ENCODE measurements at places on chromosomes 7 and 10. TPM values are rescaled to one million over a fixed set of nuclear protein-coding genes. Genes with fewer than 3 reads are reported as not detected.

The HOXA13 gene
- not detected for total RNA-seq

The SLC26A5 gene
- total RNA-seq: 0.33 TPM

The DRGX gene
- total RNA-seq: not detected

The CEP55 gene
- 18.9 TPM for total RNA-seq

The RPEL1 gene
- total RNA-seq: 0.33 TPM

The UBE3C gene
- 130 TPM for total RNA-seq

The DUSP5 gene
- total RNA-seq: 16.1 TPM

The OR2A12 gene
- not detected for total RNA-seq

The PSD gene
- total RNA-seq: not detected

The CACNA2D1 gene
- total RNA-seq: 31.0 TPM

The C10orf67 gene
- not detected for total RNA-seq

The DCLRE1C gene
- total RNA-seq: 11.4 TPM

The MYL7 gene
- not detected for total RNA-seq

The UBN2 gene
- total RNA-seq: 5.9 TPM

The PNLIPRP3 gene
- not detected for total RNA-seq

The CRHR2 gene
- not detected for total RNA-seq

The ASB15 gene
- not detected for total RNA-seq

The PTF1A gene
- total RNA-seq: not detected

The EIF3B gene
- total RNA-seq: 275 TPM

The TMEM196 gene
- not detected for total RNA-seq

The LIPJ gene
- not detected for total RNA-seq

The PDE6C gene
- not detected for total RNA-seq

The DGKI gene
- 1.3 TPM for total RNA-seq

The AKR1E2 gene
- total RNA-seq: 7.2 TPM

The ADD3 gene
- total RNA-seq: 214 TPM

The TMEM184A gene
- 0.33 TPM for total RNA-seq

The GIMAP7 gene
- 31.6 TPM for total RNA-seq

The ACADSB gene
- total RNA-seq: 5.3 TPM

The CHAT gene
- not detected for total RNA-seq

The NRG3 gene
- total RNA-seq: 6.5 TPM

The AS3MT gene
- 0.98 TPM for total RNA-seq

The AQP1 gene
- total RNA-seq: 4.9 TPM

The ASNS gene
- 14.0 TPM for total RNA-seq

The CABCOCO1 gene
- 0.76 TPM for total RNA-seq

The PLXDC2 gene
- 1.5 TPM for total RNA-seq

The CYP3A4 gene
- total RNA-seq: not detected

The NANOS1 gene
- 0.48 TPM for total RNA-seq

The NUTM2D gene
- 1.4 TPM for total RNA-seq

The LCOR gene
- total RNA-seq: 29.4 TPM
